ENCODE measurements at places on chromosomes 7 and 10. TPM values are rescaled to one million over a fixed set of nuclear protein-coding genes. Genes with fewer than 3 reads are reported as not detected.

The CCL26 gene
- polyA plus RNA-seq, result 0.59 TPM

The INMT gene
- polyA plus RNA-seq, result 103 TPM

The ZNF22 gene
- polyA plus RNA-seq, result 14.8 TPM

The SPDYE6 gene
- polyA plus RNA-seq, result 0.18 TPM

DNA sequence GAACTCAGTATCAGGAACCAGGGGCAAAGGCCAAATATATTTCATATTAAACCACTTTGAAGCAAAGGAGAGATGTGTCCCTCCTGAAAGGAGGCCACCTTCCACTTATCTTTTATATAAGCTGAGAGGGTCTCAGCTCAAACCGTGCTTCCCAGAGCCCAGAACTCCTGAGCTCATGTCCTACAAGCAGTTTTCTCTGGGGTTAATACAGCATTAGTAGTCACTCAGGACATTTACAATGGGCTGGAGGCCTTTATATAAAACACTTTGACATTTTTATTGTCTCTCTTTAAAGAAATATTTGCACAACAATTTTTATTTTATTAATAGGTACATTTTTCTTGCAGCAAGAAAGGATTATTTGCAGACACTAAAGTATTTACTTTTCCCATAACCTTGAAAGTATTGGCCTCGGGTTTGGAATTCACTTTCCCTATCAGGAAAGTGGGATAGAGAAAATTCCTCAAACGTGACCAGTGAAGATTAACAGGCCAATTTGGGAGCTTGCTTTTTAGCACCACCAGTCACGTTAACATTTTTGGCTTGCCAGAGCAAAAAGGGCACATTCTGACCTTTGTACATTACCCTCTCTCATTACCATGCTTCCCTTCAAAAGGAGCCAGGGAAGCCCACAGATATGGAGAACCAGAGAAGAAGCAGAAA, 464.9 kb upstream of the NRP1 start:
- DNase-seq, result no peak

GRCh38 chr10:110286841-110287240, 17.9 kb downstream of the SMNDC1 start:
- no peak for DNase-seq

GRCh38 chr7:122886357-122887081, at the start of gene CADPS2:
Gene CADPS2, minus strand, starts transcription at chr7:122886460. Its CDS starts 123 bp downstream, at chr7:122886337.
- peak; percentile 90 for DNase-seq

GRCh38 chr7:104548861-104549260, 220.5 kb downstream of the LHFPL3 start:
- no peak for DNase-seq

DNA sequence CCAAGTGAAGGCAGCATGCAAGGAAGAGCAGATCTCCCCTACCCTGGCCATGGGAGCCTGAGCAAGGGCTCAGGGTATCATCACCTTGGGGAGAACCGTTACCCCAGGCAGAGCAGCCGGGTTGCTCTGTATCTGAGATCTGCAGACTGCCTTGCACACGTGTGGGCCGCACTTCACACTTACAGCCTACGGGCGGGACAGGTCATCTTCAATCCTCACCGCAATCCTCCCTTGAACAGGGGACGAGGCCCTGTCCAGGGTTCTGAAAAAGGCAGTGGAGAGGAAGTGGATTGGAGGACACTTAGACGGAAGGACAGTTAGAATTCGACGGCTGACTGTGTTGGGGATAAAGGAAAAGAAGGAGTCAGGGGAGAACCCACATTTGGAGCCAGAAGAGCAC, 51.4 kb downstream of the NPS start:
- no peak for DNase-seq

GRCh38 chr7:30206942-30207341, 72.2 kb downstream of the MTURN start:
- no peak for DNase-seq

- DNase-seq, result peak; percentile 37
Observed at GRCh38 chr10:132612571-132613504, 75.3 kb downstream of the INPP5A start.

Data from right cardiac atrium (tissue), 5 donors.